ENCODE measurements at places on chromosomes 13 and 19.

DNA sequence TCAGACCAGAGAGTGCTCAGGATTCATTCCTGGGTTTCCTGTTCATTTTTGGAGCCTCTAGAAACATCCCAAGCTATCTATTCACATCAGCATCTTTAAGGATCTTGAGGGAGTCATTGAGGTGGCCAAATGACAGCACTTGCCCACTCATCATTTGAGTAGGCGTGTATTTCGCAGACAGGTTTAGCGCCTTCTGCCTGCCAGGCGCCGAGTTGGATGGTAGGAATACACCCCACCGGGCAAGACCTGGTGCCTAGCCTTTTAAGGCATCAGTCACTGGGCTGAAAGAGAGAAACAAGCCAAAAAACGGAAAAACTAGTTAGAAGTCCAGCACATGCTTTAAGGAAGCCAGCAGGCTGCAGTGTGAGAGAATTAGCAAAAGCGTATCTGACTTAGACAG is 33.8 kb downstream of the PEX11G start:
- no peak for DNase-seq

DNA sequence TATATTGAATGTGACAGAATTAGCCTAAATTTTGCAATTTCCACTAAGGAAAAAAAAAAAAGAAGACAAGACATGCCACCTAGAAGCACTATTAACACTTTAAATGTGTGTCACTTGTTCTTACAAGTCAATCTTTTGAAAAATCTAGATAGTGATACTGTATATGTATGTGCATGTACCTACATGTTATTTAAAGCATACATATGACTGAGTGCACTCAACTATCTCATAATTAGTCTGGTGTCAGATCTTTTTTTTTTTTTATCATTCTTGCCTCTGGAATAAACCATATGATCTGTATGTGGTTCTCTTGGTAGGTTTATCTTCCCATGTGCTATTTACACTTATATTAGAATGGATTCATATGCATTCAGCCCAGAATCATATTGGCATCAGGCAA is 62.3 kb downstream of the FOXO1 start:
- no peak for DNase-seq

DNA sequence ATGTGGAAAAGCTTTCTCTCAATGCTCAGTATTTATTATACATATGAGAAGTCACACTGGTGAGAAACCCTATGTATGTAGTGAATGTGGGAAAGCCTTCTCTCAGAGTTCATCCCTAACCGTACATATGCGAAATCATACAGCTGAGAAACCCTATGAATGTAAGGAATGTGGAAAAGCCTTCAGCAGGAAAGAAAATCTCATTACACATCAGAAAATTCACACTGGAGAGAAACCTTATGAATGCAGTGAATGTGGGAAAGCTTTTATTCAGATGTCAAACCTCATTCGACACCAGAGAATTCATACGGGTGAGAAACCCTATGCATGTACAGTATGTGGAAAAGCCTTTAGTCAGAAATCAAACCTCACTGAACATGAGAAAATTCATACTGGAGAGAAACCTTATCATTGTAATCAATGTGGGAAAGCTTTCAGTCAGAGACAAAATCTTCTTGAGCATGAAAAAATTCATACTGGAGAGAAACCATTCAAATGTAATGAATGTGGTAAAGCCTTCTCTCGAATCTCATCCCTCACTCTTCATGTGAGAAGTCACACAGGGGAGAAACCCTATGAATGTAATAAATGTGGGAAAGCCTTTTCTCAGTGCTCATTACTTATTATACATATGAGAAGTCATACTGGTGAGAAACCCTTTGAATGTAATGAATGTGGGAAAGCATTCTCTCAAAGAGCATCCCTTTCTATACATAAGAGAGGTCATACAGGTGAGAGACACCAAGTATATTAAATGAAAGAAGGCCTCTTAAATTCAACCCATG is 34.4 kb downstream of the ZNF568 start:
- DNase-seq = no peak

DNA sequence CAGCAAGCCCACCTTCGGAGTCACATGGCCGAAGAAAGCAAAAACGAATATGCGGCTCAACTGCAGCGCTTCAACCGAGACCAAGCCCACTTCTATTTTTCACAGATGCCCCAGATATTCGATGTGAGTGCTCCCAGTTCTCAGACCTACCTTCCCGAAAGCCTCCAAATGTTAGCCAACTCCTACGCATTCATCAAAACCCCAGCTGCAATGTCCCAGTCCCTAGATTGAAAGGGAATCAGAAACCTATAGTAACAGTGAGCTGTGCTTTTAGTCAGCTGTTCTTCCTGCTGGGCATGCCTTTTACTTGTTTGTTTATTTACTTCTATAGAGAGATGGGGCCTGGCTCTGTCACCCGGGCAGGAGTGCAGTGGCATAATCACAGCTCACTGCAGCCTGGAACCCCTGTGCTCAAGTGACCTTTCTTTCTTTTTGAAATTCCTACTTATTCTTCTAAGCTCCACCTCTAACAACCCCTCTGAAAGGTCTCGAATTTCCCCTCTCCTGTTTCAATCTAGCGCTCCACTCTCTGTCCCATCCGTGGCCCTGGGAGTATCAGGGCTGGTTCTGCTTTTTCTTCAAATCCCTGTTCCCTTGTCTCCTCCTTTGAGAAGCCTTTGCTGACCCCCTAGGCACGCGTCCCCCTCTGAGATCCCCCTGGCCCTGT is 4.4 kb downstream of the TRIP10 start:
- DNase-seq = no peak

DNA sequence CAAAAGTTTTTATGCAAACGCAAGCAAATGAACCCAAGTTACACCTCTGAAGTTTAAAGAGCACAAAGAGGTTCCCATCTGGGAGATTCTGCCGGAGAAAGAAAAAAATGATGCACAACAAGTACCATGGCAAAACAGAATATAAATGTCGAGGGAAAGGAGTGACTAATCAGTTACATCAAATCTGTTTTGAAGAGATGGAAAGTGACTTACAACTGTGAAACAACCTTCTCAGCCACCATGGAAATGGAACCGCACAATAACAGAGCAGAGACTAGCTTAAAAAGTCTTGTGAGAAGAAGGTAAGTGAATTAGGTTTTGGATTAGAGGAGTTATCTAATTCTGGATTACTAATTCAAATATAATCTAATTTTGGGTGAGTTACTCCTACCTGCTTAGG is 2.4 kb downstream of the HSPH1 start:
- DNase-seq = no peak

GRCh38 chr19:37979547-37980082 is 72.6 kb downstream of the SIPA1L3 start:
- DNase-seq = no peak

- DNase-seq = no peak
Measured at GRCh38 chr19:22619932-22620331, 14.2 kb upstream of the ZNF492 start.

- no peak for DNase-seq
Measured at GRCh38 chr13:97914540-97914939, 38.9 kb upstream of the IPO5 start.

GRCh38 chr13:27283906-27284493 is 13.4 kb downstream of the RASL11A start:
- no peak for DNase-seq

DNA sequence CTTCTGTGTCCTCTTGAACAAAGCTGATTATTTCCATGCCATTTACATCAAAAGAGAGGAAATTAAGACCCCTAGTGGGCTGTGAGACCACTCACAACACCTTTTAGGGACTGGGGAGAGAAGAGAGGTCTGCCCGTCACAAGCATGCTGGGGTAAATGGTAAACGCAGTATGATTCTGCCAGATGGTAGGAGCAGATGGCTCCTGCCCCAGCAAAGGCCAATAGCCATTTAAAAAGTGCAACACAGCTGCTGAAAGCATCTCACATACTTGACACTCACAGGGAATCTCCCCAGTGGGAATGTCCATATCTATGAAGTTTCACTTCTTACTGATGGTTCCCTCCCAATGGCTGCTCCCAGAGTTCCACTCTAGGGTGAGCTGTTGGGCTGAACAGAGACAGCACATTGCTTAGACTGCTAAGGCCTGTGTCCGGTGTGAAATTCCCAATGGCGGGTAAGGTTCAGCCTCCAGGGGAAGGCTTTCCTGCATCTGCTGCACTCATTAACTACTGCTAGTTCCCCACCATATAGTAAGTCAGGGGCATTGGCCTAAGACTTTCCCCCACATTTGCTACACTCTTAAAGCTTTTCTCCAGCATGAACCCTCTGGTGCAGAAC is 7.4 kb downstream of the ZNF671 start:
- DNase-seq = no peak

DNA sequence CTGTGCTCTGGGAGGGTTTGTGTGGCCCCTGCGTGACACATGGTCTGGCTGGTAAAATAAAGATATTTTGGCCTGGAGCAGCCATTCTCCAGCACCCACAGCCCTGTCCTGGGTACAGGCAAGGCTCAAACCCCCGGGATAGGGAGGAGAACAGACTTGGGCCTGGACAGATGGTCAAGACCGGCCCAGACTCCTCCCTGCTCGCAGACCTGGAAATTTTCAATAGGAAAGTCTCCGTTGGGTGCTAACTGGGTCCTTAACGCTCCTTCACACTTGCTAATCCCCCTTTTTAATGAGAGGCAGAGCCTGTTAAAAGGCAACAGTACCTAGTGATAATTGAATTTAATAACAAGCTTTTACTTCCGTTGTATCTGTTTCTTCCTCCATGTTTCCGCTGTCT is 2.5 kb downstream of the PALM start:
- no peak for DNase-seq

DNA sequence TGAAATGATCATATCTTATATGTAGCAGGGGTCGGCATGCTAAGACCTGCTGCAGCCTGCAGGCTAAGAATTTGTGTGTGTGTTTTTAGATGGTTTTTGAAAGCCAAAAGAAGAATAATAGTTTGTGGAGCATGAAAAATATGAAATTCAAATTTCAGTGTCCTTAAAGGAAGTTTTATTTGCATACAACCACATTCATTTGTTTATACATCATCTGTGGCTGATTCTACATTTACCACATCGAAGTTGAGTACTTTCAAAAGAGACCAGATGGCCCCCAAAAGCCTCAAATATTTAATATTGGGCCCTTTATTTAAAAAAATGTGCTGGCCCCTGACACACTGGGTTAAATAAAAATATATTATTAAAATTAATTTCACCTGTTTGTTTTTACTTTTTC is 1.3 kb downstream of the HAS1 start:
- DNase-seq = no peak

GRCh38 chr19:6061376-6062130 is 48.7 kb downstream of the RFX2 start:
- DNase-seq = no peak

GRCh38 chr13:113006660-113007059 is 37.6 kb downstream of the MCF2L start:
- DNase-seq = no peak

DNA sequence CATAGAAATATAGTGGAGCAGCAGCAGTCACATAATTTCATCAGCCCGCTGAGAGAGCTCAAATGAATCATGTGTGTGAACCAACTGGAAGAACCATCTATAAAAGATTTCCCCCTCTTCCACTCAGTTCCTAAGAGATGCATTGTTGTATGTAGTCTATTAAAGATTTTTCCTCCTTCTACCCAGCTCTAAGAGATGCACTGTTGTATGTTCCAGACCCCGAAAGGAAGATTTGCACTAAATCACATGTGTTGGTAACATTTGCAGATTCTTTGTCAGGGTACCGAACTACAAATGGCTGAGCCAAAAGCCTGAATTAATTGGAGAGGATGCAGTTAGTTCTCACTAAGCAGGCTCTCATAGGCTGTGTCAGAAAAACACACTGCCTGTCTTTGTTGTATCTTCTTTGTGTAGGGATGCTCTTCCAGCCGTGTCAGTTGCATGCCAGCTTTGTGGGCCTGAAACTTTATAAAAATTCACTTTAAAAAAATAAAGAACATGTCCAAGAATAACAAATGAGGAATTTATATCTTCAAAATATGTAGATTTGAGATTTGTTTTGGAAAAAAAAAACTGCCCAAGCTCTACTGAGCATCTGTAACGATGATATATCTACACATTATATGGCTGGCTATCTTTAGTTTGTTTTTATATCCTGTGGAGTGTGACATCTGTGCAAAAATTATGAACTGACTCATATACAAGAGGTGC is 223.1 kb downstream of the MZT1 start:
- no peak for DNase-seq

GRCh38 chr19:31572102-31572975 is 223.1 kb upstream of the TSHZ3 start:
- no peak for DNase-seq

GRCh38 chr13:74250738-74251190 is 116.6 kb upstream of the KLF12 start:
- DNase-seq = no peak
